Endothelial cell (in vitro differentiated cells): ENCODE measurements at places on chromosomes 13 and 19. TPM values are rescaled to one million over a fixed set of nuclear protein-coding genes. Genes with fewer than 3 reads are reported as not detected.
A peak's percentile ranks its signal among the peaks of the same experiment; 100 is the strongest.

DNA sequence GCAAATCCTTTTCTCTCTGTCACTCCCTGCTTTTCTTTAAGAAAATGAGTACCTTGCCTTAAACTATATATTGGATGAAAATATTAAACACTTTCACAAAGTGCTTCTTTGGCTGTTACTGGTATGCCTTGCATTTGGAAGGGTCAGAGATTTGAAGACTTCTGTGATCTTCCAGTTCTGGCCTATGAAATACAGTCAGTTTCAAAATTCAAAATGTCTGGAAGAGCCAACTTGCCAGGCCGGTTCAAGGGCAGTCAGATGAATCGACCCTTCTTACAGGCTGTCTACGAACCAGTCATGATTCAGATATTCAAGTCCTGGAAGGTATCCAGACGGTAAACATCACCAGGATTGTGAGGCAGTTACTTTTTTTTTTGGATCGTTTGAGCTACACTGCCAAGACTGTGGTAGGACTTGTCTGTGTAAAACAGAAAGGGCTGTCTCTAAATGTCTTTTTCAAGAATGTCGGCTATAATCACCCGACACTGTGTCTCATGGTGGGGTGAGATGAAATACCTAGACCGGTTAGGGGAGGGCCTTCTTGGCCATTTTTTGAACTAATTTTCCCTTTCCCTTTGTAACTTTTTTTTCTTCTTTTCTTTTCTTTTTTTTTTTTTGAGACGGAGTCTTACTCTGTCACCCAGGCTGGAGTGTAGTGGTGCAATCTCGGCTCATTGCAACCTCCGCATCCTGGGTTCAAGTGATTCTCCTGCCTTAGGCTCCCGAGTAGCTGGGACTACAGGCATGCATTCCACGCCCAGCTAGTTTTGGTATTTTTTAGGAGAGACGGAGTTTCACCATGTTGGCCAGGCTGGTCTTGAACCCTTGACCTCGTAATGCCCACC lies 11.2 kb downstream of the ACTN4 start:
- H3K27ac ChIP-seq: peak overlapping the region; percentile 94
- peaks cover 77% of the 10 kb centered on the region for H3K4me1 ChIP-seq
- DNase-seq: no peak

DNA sequence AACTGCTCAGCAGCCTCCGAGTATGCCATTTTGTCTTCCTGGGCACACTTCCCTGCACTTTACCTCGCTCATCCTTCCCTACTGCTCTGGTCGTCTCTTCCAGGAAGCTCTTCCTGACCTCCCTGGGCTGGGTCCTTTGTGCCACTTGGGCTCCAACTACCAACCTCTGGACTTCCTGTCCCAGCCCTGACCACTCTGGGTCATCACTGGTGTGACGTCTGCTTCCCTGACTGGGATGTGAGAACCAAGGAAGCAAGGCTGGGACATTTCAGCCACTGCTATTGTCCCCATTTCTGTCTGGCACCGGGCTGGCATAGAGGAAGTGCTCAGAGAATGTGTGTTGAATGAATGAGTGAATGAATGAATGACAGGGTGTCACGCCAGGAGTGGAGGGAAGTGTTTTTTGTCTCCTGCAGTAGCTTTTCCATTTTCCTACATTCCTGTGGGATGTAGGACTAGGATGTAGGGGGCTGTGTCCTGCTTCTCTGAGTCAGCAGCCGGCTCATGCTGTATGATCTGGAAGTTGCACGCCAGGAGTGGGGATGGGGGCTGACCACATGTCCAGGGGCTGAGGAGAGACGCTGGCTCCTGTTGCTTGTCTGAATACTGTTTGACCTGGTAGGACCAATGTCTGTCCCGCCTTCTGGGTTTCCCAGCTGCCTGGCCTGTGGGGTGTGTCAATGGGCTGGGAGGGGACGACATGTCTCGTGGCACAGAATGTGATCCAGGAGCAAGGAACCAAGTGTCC lies 14.7 kb downstream of the NOVA2 start:
- peak overlapping the region; percentile 85 for H3K4me3 ChIP-seq
- H3K36me3 ChIP-seq: peaks cover 61% of the 10 kb centered on the region
- peaks cover 74% of the 10 kb centered on the region for H3K4me1 ChIP-seq

GRCh38 chr19:17091758-17092333 lies 16.3 kb downstream of the MYO9B start:
- no peak overlapping the region for H3K27ac ChIP-seq
- peaks cover 5% of the 10 kb centered on the region for H3K27me3 ChIP-seq
- peaks cover 9% of the 10 kb centered on the region for H3K4me1 ChIP-seq
- no peak for DNase-seq
- H3K36me3 ChIP-seq: peaks cover 12% of the 10 kb centered on the region

- no peak overlapping the region for H3K4me3 ChIP-seq
- H3K27me3 ChIP-seq: no peaks in the 10 kb centered on the region
- no peaks in the 10 kb centered on the region for H3K36me3 ChIP-seq
- no peak overlapping the region for H3K27ac ChIP-seq
- no peak for DNase-seq
Measured at GRCh38 chr19:48858984-48859710, 9.3 kb downstream of the PLEKHA4 start.

- H3K36me3 ChIP-seq: peaks cover 12% of the 10 kb centered on the region
- H3K4me3 ChIP-seq: peak within 1 kb of the TSS; percentile 92
- no peaks in the 10 kb centered on the region for H3K27me3 ChIP-seq
- peak; percentile 63 for DNase-seq
Measured at GRCh38 chr19:23116802-23117571, at the start of gene ZNF730. Gene ZNF730, plus strand, starts transcription at chr19:23117025. Its CDS starts 149 bp downstream, at chr19:23117174.

GRCh38 chr19:35206379-35206778 lies 22.2 kb downstream of the FAM187B start:
- peaks cover 3% of the 10 kb centered on the region for H3K36me3 ChIP-seq
- DNase-seq: no peak
- peaks cover 5% of the 10 kb centered on the region for H3K27me3 ChIP-seq
- H3K27ac ChIP-seq: no peak overlapping the region

GRCh38 chr13:28542804-28543203 lies 47.9 kb upstream of the FLT1 start:
- peaks cover 13% of the 10 kb centered on the region for H3K36me3 ChIP-seq
- H3K27me3 ChIP-seq: peaks cover 19% of the 10 kb centered on the region
- H3K4me1 ChIP-seq: peaks cover 10% of the 10 kb centered on the region
- no peak overlapping the region for H3K4me3 ChIP-seq
- DNase-seq: no peak

- no peak overlapping the region for H3K27ac ChIP-seq
- peaks cover 16% of the 10 kb centered on the region for H3K4me1 ChIP-seq
- H3K27me3 ChIP-seq: peaks cover 3% of the 10 kb centered on the region
- H3K4me3 ChIP-seq: no peak overlapping the region
- H3K36me3 ChIP-seq: peaks cover 19% of the 10 kb centered on the region
Measured at GRCh38 chr19:8373867-8374813, 10.2 kb downstream of the ANGPTL4 start.

DNA sequence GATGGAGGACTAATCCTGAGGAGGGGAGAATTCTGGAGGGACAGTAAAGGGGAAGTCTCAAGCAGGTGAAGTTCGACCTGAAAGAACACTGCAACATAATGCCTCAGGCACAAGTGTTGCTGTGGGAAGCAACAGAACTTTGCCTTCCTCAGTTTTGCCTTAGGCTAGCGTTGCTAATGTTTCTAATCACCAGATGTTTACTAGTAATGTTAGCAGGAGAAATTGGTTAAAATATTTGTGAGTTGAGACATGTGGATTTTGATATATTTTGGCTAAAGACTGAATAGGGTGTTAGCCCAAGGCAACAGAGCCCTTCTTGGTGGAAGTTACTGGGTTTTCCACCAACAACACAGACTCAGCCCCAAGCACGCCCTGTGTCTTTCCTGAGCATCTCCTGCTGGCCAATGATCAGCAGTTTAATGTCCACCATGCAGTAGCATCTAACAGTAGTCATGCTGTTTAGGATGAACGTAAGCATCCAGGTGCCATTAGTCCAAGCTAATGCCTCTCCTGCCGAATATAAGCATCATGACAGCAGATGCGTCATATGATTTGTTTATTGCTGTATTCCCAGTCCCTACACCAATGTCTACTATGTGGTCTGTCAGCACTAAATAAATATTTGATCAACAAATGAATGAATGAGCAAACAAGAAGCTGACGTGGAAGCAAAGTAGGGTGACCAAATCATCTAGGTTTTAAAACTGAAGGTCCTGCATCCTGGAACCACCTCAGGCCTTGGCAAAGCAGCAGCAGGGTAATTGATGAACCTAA lies 511.9 kb upstream of the HTR2A start:
- no peak overlapping the region for H3K27ac ChIP-seq
- H3K27me3 ChIP-seq: no peaks in the 10 kb centered on the region
- no peak overlapping the region for H3K4me3 ChIP-seq
- H3K4me1 ChIP-seq: no peaks in the 10 kb centered on the region

DNA sequence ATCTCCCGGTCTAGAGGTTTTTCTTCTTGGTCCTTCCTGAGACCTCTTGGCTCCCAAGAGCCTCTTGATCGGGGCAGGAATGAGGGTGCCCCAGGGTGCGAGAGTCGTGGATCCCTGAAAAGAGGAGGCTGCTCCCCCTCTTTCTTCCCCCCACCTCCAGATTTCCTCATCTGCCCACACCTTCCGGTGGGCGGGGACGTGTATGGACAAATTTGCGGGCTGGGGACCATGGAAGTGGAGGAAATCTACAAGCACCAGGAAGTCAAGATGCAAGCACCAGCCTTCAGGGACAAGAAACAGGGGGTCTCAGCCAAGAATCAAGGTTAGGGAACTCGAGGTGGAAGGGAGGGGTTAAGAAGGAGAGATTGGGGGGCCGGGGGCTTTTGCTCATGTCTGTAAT lies at the start of gene MCEMP1:
TSS of gene MCEMP1 (plus strand) at position 237 of the 400 bp plus-strand sequence. CDS start at position 268, 31 bp downstream.
- no peak within 1 kb of the TSS for H3K27ac ChIP-seq
- H3K27me3 ChIP-seq: peaks cover 14% of the 10 kb centered on the region
- peaks cover 4% of the 10 kb centered on the region for H3K36me3 ChIP-seq
- no peaks in the 10 kb centered on the region for H3K4me1 ChIP-seq
- DNase-seq: no peak
- peak within 1 kb of the TSS; percentile 21 for H3K4me3 ChIP-seq

- no peak overlapping the region for H3K4me3 ChIP-seq
- H3K36me3 ChIP-seq: no peaks in the 10 kb centered on the region
- DNase-seq: no peak
- no peaks in the 10 kb centered on the region for H3K27me3 ChIP-seq
Measured at GRCh38 chr19:32038021-32038920, 307.1 kb upstream of the ZNF507 start.

DNA sequence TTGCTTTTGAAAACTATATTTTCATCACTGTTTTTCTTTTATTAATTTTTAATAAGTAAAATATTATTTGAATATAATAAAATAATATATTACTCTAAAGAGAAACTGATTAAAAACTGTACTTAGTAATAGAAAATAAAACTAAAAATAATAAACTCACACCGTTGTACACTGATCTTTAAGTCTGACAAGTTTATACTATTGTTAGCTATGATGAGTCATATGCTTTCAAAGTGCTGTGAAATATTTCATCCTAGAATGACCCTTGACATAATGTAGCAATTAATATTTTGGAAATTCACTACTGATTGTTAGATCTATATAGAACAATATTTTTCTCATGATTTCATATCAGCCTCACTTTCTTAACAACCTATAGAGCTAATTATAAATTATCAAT lies 1040.6 kb upstream of the SPRY2 start:
- no peaks in the 10 kb centered on the region for H3K36me3 ChIP-seq
- no peak overlapping the region for H3K4me3 ChIP-seq
- no peak overlapping the region for H3K27ac ChIP-seq
- H3K4me1 ChIP-seq: no peaks in the 10 kb centered on the region
- no peaks in the 10 kb centered on the region for H3K27me3 ChIP-seq
- no peak for DNase-seq

Gene DIRAS1
- 0.82 TPM for total RNA-seq

Gene GZMM
- not detected for total RNA-seq

Gene CTXN1
- 18.3 TPM for total RNA-seq
